ENCODE measurements at places on chromosomes 7 and 10. TPM values are rescaled to one million over a fixed set of nuclear protein-coding genes. Genes with fewer than 3 reads are reported as not detected.

Gene NACAD
- total RNA-seq: 1.9 TPM

Gene ADCY1
- total RNA-seq: 0.17 TPM

Gene CALHM2
- total RNA-seq: 18.4 TPM

Gene LRRC27
- total RNA-seq: 6.0 TPM

Gene KCNH2
- total RNA-seq: under 0.01 TPM

Gene TAC1
- not detected for total RNA-seq

Gene GPR26
- total RNA-seq: not detected

Gene SPOCK2
- 6.6 TPM for total RNA-seq

Gene HMX2
- not detected for total RNA-seq

Gene CCDC172
- not detected for total RNA-seq

Gene FAM180A
- not detected for total RNA-seq

Gene CPEB3
- total RNA-seq: 1.7 TPM

Gene UNC5B
- 12.1 TPM for total RNA-seq

Gene IDI2
- not detected for total RNA-seq

Gene DPCD
- total RNA-seq: 22.4 TPM

Gene MTPN
- total RNA-seq: 171 TPM

Gene OPN1SW
- total RNA-seq: not detected

Gene ARHGEF5
- total RNA-seq: 0.17 TPM

Gene PGAM2
- total RNA-seq: 0.51 TPM

Gene CALN1
- total RNA-seq: 0.17 TPM

Gene PHKG1
- 0.34 TPM for total RNA-seq

Gene INA
- total RNA-seq: 0.14 TPM

Gene SUN3
- total RNA-seq: not detected

Gene C7orf33
- not detected for total RNA-seq

Gene METTL27
- total RNA-seq: 0.70 TPM

Gene SPDYE11
- not detected for total RNA-seq

Gene SPDYE3
- not detected for total RNA-seq

Gene AEBP1
- 12.9 TPM for total RNA-seq

Gene CTNNA3
- under 0.01 TPM for total RNA-seq

Gene RAB19
- total RNA-seq: not detected

Gene PON3
- total RNA-seq: 0.85 TPM

Gene ZNF394
- total RNA-seq: 41.7 TPM

Gene BICC1
- total RNA-seq: 2.6 TPM

Gene ELN
- total RNA-seq: 5.4 TPM

Gene TMEM236
- total RNA-seq: 0.17 TPM

Gene PRPS1L1
- total RNA-seq: 0.14 TPM

Gene NPTX2
- total RNA-seq: 18.5 TPM

Gene MAGI2
- total RNA-seq: 2.4 TPM

Gene OR9A2
- total RNA-seq: not detected

Gene PTN
- under 0.01 TPM for total RNA-seq

Gene PROSER2
- 11.2 TPM for total RNA-seq

Gene IGF2BP3
- 13.4 TPM for total RNA-seq

Gene MUC12
- total RNA-seq: not detected

Gene ACTR1A
- total RNA-seq: 154 TPM

Gene POR
- total RNA-seq: 102 TPM

Gene AMZ1
- total RNA-seq: under 0.01 TPM

Gene MKX
- 0.14 TPM for total RNA-seq

All from dermis blood vessel endothelial cell (primary cell).